ENCODE measurements at places on chromosomes 6 and 20. TPM values are rescaled to one million over a fixed set of nuclear protein-coding genes. Genes with fewer than 3 reads are reported as not detected.

DNA sequence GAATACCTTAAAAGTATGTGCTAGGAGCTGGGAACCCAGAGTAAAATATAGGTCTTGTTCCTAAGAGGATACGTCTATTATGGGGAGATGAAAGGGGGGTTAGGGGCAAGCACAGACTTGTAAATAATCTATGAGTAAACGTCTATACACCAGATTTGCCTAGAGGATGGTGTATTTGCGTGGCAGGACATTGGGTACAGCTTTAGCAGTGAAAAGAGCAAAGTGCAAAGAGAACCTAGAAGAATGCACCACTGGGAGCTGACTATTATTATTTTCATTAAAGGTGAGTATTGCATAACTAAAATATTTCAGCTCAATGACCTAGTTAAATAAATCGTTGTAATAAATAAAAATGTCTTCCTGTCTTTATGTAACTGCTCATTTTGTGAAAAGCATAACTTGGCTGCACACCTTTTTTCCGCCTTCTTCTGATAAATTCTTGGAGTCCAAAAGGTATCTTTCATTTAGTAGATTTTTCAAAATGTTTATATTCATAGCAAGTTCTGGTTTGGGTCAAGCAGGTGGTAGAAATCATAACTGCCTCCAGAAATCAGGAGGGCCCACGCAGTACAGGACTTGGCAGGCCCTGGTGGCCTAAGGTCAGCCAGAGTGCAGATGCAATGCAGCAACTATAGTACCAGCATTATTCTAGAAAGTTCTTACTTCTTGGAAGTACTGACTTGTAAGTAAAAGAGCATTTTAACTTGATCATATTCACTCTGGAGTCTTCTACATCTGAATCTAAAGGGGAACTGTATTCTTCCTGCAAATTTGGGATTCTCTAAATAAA, 357.2 kb downstream of the PLCB1 start:
- DNase-seq = no peak

GRCh38 chr20:62993856-62994494, 12.8 kb downstream of the BHLHE23 start:
- no peak for DNase-seq

The LCA5 gene
- 10.5 TPM for polyA plus RNA-seq

DNA sequence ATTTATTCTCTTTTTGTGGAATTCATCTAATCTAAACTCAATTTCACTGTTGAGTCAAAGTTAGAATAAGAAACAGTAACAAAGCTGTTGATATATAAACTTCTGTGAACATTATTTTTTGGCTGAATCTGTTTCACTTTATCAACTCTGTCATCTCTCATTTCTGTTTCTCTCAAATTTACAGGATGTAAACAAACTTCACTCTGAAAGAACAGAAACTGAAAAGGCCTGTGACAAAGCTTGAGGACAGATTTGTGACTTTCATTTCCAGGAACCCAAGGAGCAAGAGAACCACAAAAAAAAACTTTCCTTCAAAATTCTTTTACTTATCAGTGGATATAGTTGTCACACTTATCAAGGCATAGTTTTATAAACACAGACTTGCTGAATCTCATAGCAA, 447.9 kb upstream of the OPRM1 start:
- no peak for DNase-seq

GRCh38 chr20:17223553-17223952, 3.3 kb upstream of the PCSK2 start:
- DNase-seq = no peak

The TOP1 gene
- 78.2 TPM for polyA plus RNA-seq

The MEI4 gene
- polyA plus RNA-seq = 0.49 TPM

GRCh38 chr6:4778086-4778485, 1.9 kb downstream of the CDYL start:
- no peak for DNase-seq

- DNase-seq = peak; percentile 40
These were observed 47.1 kb upstream of the ENTPD6 start for GRCh38 chr20:25148181-25148981.

The CD83 gene
- 10.0 TPM for polyA plus RNA-seq

GRCh38 chr20:39225536-39225935, 263.4 kb downstream of the DHX35 start:
- DNase-seq = no peak

The SNAP25 gene
- polyA plus RNA-seq = 6.8 TPM

The FERMT1 gene
- polyA plus RNA-seq = 3.6 TPM

- no peak for DNase-seq
These were observed 82.7 kb upstream of the DUSP22 start for GRCh38 chr6:209432-210103.

- no peak for DNase-seq
These were observed 39.4 kb upstream of the DACT2 start for GRCh38 chr6:168358842-168359420.

DNA sequence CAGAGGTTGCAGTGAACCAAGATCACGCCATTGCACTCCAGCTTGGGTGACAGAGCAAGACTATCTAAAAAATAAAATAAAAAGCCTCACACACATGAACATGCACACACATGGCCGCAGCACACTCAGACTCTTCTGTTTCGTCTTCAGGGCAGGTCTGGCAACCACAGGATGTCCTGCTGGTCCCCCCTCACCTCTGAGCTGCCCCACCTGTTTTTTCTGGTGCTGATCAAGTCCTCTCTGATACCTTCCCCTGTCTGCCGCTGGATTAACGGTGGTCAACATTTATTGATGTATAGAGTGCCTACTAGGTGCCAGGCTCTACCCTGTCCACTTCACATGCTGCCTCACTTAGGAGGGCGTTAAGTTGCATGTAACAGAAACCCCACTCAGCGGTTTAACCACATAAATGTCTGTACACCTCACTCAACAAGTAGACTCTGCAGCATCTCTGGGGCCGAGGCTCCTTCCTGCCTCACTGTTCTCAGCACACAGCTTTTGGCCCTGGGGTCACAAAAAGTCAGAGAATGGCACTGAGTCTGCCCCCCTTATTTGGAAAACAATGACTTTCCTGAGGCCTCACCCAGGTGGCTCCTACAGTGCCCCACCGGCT, 4.5 kb upstream of the AP5S1 start:
- DNase-seq = no peak

DNA sequence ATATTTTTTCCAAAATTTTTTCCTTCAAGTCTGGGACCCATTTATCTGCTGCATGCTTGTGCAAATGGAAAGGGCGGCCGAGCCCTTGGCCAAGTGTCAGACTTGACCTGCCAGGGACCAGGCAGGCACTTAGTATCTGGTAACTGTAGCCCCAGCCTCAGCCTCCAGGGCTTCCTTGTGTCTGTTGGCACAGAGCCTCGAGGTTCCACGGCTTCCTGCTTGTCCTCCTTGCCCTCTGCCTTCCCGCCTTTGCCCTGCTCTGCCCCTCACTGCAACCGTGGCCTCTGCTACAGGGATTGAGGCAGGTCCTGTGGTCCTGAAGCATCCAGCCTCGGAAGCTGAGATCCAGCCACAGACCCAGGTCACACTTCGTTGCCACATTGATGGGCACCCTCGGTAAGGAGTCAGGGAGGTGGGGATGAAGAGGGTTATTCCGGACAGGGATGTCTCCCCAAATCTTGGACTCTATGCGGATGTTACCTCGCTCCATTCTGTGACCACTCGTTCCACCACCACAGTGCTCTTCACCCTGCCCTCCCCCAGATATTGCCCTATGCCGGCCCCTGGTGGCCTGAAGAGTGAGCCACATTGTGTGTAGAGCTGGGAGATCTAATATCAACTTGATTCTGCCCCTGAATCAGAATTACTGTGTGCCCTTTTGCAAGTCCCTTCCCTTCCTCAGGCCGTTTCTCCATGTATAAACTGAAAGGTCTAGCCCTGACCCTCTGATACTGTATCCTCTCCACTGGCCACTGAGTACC, 41.5 kb upstream of the SRF start:
- DNase-seq = no peak

DNA sequence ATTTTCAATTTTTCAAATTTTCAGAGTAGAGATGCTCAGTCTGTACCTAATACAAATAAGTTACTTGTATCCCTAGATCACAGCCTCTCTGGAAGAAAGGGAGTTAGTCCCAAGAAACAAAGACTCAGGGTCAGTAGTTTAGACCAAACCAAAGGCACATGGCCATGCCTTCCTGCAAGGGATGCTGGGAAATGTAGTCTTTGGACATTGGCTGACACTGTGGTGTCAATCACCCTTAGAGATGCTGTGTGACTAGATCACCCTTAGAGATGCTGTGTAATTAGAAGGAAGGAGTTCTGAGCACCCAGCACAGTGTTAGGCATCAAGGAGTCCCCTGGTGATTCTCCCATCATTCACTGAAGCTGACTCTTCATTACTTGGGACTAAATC, 202.1 kb downstream of the NFATC2 start:
- no peak for DNase-seq

- no peak for DNase-seq
These were observed 8.8 kb downstream of the NKX2-4 start for GRCh38 chr20:21388566-21388965.

DNA sequence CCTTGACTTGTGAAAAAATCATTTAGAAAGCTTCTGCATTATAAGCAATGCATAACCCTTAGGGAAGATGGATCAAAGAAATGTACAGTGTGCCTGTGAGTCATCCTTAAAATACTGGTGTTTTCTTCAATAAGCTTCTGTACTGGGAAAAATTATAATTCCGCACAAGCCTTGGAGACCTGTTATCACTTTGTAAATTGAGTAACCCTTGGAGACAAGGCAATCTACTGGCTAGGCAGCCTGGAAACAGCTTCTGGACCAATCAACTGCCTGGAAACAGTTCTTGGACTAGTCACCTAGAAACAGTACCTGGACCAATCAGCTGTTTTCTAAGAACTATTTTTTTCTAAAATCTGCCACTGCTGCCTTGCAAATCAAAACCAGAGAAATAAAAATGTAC, 25.8 kb upstream of the RNGTT start:
- no peak for DNase-seq

DNA sequence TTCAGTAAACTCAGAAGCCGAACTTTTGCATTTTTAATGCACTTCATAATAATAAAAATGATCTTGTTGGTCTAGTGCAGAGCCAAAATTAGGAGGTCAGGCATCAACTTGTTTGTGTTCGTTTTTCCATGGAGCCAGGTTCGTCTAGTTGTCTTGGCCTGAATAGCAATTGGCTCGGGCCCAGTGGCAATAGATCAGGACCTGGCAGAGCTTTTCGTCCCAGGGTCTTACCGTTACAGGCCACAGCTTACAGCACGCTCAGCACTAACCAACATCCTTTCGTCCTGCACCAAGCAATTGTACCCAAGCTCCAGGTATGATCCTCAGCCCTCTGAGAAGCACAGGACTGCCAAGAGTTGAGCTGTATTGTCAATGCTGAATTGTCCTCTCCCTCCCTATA, 240.5 kb upstream of the PLN start:
- no peak for DNase-seq

DNA sequence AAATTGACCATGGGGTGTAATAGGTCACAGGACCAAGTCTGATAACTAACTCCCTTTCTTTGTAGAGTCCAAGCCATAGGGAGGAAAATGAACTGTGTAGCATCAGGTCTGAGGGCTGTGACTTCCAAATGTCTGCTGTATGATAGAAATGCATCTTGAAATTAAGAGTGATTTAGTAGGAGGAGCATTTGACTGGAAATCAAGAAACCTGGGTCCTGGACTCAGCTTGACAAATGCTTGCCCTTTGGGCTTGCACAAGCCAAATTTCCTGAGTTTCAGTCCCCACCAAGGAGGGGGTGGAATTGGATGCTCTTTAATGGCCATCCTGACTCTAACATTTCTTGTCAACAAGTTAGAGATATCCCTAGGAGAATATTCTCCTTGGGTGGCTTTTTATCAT, 187.0 kb downstream of the PDE7B start:
- no peak for DNase-seq

GRCh38 chr6:43454696-43455530, 435 bp downstream of the DLK2 start:
- DNase-seq = peak; percentile 51

DNA sequence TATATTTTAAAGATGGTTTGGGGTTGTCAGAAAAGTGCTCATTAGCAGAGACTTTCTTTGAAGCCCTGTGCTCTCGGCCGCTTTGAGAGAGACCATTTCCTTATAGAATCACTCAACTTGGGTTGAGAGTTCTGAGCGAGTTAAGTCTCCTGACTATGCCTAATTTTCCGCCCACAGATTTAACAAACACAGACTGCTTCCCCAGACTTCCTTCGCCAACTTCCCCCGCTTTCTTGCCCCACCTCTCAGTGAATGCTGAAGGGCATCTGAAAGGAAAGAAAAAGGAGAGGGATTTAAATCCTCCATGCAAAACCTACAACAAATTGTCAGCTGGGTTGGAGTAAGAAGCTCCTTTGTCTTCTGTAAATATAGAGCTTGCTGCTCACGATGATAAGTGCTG, 224.0 kb downstream of the EYA2 start:
- DNase-seq = no peak

DNA sequence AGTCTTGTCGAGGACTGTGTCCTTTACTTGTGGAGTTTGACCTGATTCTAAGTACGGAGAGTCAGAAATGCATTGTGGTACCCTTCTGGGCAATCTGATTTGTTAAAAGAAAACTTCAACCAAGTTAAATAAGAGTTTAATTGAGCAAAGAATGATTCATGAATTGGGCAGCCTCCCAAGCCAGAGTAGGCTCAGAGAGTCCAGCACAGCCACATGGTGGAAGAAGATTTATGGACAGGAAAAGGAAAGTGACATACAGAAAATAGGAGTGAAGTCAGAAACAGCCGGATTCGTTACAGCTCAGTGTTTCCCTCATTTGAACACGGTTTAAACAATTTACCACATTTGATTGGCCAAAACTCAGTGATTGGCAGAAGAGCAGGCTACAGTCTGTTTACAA, 329.2 kb downstream of the DHX35 start:
- DNase-seq = no peak

GRCh38 chr20:25016471-25016870, 23.9 kb upstream of the APMAP start:
- no peak for DNase-seq

- DNase-seq = no peak
These were observed 35.9 kb downstream of the SRC start for GRCh38 chr20:37381621-37382471.

The BMP6 gene
- polyA plus RNA-seq = 7.1 TPM

DNA sequence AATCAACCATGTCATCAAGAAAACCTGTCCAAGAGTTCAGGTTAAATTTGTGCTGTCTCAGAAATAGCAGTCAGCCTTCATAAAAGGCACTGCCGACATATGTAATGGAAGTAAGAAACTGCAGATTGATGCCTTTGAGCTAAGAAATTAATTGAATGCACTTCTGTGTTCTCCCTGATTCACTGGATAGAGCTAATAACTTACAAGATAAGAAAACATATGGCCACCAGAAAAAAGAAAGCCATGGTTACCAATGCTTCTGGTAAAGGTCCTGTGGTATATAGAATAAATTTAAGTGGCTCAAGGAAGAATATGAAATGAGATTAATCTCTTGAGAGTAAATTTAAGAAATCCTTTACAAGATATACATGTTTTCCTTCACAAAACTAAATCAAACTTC, 242.5 kb upstream of the UFL1 start:
- DNase-seq = no peak

The PTK6 gene
- 1.4 TPM for polyA plus RNA-seq

DNA sequence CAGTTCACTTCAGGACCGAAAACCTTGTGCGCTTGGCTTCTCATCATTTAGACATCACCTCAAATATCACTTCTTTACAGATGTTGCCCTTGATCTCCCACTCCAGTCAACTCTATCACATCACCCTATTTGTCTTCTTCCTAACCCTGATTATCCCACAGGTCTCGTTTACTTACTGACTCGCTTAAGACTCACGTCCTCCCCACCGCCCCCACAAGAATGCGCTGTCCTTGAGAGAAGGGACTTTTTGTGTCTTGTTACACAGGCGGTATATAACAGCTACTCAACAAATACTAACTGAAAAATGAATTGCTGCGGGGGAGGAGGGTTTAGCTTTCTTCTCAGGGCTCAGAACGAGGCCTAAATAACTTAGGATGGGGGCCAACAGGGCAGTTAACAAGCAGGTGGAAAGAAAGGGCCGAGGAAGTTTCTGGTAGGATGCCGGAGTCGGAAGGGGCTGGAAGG, 527 bp downstream of the TOMM34 start:
- no peak for DNase-seq

Data from left renal pelvis (tissue), 4 donors.